Activated T-cell treated with anti-CD3 and anti-CD28 coated beads, Interleukin-2, amount 50 U/mL, for 72 hours (primary cell): ENCODE measurements at places on chromosomes 11 and 22.

DNA sequence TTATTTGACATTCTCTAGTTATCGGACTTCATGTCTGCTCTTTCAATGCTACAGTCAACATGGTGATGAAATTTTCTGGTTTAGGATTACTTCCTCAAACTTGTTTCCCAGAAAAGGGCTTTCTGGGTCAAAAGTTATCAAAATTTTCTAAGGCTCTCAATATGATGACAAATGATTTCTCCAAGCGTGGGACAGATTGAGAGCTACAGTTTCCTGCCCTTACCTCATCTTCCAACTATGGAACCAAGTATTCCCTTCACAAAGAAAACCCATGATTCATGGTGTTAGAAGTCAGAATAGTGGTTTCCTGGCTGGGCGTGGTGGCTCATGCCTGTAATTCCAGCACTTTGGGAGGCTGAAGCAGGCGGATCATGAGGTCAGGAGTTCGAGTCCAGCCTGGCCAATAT is 17.8 kb downstream of the MYO18B start:
- no peaks in the 10 kb centered on the region for H3K4me1 ChIP-seq
- H3K27ac ChIP-seq, result no peak overlapping the region
- H3K27me3 ChIP-seq, result no peaks in the 10 kb centered on the region
- H3K36me3 ChIP-seq, result no peaks in the 10 kb centered on the region
- H3K4me3 ChIP-seq, result no peak overlapping the region

DNA sequence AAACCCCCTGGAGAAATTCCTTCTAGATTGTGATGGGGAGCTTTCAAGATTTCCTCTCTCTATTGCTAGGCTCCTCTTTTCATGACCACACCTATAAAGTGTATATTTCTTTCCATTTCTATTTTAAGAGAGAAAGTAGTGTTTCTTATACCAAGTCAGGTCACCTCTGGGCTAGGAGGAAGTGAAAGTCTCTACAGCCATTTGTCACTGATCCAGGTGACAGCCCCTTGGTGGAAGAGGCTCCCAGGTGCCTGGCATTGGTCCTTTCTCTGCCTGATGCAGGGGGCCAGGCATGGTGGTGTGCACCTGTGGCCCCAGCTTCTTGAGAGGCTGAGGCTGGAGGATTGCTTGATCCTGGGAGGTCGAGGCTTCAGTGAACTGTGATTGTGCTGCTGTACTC is 64.7 kb downstream of the DHCR7 start:
- no peaks in the 10 kb centered on the region for H3K4me1 ChIP-seq
- no peak overlapping the region for H3K27ac ChIP-seq
- H3K36me3 ChIP-seq, result no peaks in the 10 kb centered on the region
- peaks cover 24% of the 10 kb centered on the region for H3K27me3 ChIP-seq

- no peaks in the 10 kb centered on the region for H3K36me3 ChIP-seq
- peak overlapping the region; percentile 43 for H3K4me3 ChIP-seq
- peaks cover 13% of the 10 kb centered on the region for H3K27me3 ChIP-seq
- H3K4me1 ChIP-seq, result peaks cover 31% of the 10 kb centered on the region
Observed at GRCh38 chr11:16611926-16612565, 126.4 kb upstream of the C11orf58 start.

DNA sequence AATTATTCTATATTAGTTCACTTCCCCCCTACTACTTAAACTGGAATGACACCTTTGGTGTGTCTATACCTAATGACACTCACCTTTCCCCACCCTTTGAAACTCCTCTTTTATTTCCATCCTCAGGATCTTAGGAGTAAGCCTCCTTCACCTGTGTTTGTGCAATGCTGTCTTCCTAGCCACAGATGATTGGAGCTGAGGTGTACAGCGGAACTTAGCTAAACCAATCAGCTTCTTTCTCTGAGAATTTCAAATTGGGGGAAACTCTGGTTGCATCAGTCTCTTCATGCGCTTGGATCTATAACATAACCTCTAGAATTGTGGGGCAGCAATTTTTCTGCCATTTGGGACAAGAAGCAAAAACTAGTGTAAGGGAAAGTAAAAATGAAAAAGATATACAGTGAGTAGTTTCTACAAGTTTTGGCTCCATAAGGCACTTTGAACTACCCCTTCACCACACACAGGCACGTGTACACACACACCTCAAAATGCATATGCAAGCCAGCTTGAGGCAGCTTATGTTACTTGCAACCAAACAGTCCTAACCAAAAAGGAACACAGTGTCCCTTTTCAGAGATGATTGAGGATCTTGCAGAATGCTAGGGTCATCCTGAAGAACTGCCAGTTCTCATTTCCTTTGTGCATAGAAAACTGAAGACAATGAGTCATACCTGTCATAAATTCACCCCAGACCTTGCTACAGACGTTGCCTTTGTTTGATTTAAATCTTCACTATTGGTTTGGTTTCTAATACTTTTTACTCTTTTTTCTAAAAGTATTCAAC is 36.0 kb upstream of the LDLRAD3 start:
- peaks cover 17% of the 10 kb centered on the region for H3K27me3 ChIP-seq
- H3K36me3 ChIP-seq, result peaks cover 1% of the 10 kb centered on the region
- no peak for DNase-seq
- H3K4me3 ChIP-seq, result no peak overlapping the region
- no peak overlapping the region for H3K27ac ChIP-seq
- H3K4me1 ChIP-seq, result no peaks in the 10 kb centered on the region

GRCh38 chr11:121810291-121810690 is 305.7 kb downstream of the BLID start:
- no peaks in the 10 kb centered on the region for H3K4me1 ChIP-seq
- no peaks in the 10 kb centered on the region for H3K27me3 ChIP-seq
- peaks cover 2% of the 10 kb centered on the region for H3K36me3 ChIP-seq
- no peak overlapping the region for H3K4me3 ChIP-seq
- no peak overlapping the region for H3K27ac ChIP-seq

- peak; percentile 82 for DNase-seq
- peak overlapping the region; percentile 13 for H3K27ac ChIP-seq
- no peaks in the 10 kb centered on the region for H3K27me3 ChIP-seq
- peaks cover 3% of the 10 kb centered on the region for H3K36me3 ChIP-seq
Observed at GRCh38 chr22:19909350-19910179, 32.0 kb upstream of the COMT start.

DNA sequence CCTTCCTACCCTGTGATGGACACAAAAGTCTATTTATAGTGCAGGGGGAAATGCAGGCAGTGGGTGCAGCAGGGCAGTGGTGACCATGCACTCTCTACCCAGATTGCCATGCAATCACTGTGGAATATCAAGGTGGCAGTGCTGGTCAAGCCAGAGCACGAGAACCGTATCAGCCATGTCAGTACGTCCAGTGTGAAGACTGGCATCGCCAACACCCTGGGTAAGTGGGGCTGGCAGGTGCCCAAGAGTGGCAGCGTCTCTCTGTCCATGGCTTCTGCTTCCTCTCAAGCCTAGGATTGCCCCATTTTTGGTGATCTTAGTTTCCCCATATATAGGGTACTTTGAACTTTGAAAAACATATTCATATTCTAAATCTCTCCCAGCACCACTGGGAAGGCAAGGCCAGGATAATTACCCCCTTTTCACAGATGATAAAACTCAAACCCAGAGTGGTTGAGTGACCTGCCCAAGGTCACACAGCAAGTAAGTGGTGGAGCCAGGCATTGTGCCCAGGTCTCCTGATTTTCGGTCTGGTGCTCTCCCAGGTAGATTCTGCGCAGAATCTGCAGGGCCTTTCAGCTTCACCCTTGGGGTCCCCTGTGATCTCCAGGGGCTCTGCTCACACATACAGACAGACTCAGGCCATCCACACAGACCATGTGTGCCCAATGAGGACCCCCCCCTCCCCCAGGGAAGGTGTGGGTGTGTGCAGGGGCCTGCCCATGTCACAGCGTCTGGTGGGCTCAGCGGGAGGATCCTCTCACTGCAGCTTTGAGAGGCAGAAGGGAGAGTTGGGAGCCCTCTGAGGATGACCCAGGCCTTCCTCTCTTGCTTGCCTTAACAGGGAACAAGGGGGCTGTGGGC is 7.1 kb downstream of the INPPL1 start:
- H3K27ac ChIP-seq, result no peak overlapping the region
- peaks cover 6% of the 10 kb centered on the region for H3K36me3 ChIP-seq
- H3K27me3 ChIP-seq, result no peaks in the 10 kb centered on the region
- DNase-seq, result no peak
- H3K4me1 ChIP-seq, result no peaks in the 10 kb centered on the region
- no peak overlapping the region for H3K4me3 ChIP-seq

GRCh38 chr22:30743257-30744020 is 48.8 kb downstream of the OSBP2 start:
- peak; percentile 41 for DNase-seq
- peaks cover 9% of the 10 kb centered on the region for H3K27me3 ChIP-seq
- peak overlapping the region; percentile 70 for H3K4me3 ChIP-seq

DNA sequence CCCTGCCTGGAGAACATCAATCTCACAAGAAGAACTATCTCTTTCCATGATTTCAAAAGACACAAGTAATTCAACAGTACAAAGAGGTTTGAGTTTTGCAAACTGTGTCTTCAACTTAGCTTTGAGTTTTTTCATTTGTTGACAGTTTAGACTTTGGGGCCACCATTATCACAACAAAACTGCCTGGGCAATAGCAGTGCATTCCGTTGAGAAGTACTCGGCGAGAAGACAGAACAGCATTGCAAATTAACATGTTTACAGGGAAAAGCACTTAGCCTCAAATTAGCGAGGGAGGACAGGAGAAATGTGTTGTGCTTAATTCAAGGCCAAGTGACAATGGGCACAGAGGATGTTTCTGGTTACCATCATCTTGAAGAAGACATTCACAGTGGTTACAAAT is 133.2 kb upstream of the MPPED2 start:
- H3K36me3 ChIP-seq, result no peaks in the 10 kb centered on the region
- H3K4me3 ChIP-seq, result no peak overlapping the region
- no peak for DNase-seq
- no peaks in the 10 kb centered on the region for H3K27me3 ChIP-seq

GRCh38 chr11:17890325-17890724 is 122.5 kb downstream of the SERGEF start:
- no peak overlapping the region for H3K27ac ChIP-seq
- DNase-seq, result no peak
- H3K4me1 ChIP-seq, result no peaks in the 10 kb centered on the region
- no peak overlapping the region for H3K4me3 ChIP-seq
- no peaks in the 10 kb centered on the region for H3K27me3 ChIP-seq

DNA sequence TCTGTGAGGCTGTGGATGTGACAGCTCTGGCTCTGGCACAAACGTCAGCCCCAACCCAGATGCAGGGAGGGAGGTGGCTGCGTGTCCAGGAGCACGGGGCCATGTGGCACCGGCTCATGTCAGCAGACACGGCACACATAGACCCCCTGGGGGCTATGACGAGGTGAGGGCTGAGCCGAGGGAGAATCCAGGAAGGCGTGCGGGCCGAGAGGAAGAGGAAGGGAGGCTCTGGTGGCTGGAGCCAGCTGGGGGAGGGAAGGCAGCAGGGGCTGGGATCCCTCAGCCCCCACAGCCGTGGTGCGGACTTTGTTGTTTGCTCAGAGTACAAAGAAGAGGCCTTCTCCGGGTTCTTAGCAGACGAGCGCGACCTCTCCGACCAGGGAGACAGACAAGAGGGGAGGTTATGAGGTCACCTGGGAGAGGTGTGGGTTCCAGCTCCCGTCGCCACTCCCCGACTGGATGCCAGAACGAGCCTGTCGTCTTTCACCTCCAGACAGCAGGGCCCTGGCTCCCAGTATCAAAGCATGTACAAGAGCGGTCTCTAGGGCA is 46.1 kb downstream of the CDKN1C start:
- H3K27ac ChIP-seq, result no peak overlapping the region
- H3K4me1 ChIP-seq, result no peaks in the 10 kb centered on the region
- H3K36me3 ChIP-seq, result no peaks in the 10 kb centered on the region
- H3K4me3 ChIP-seq, result no peak overlapping the region
- no peaks in the 10 kb centered on the region for H3K27me3 ChIP-seq

- H3K4me1 ChIP-seq, result no peaks in the 10 kb centered on the region
- no peaks in the 10 kb centered on the region for H3K36me3 ChIP-seq
- DNase-seq, result no peak
- H3K27me3 ChIP-seq, result peaks cover 40% of the 10 kb centered on the region
- H3K27ac ChIP-seq, result no peak overlapping the region
- H3K4me3 ChIP-seq, result no peak overlapping the region
Observed at GRCh38 chr11:123213307-123213771, 18.3 kb upstream of the CLMP start.

DNA sequence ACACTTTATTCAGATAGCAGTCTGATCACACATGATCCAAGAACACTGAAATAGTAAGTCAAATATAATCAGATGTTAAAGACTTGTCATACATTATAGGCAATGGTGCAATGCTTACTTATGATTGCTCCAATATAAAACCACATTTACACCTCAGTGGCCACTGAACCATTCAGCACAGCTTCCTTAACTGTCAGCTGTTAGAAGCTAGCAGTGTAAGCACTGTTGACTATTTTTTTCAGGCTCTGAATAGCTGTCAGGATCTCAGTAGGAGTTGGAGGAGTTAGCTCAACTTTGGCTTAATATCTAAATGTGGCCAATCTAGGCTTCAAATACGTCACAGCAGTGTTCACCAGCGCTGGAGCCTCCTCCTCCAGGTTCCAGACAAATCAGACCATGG is 36.6 kb downstream of the METTL15 start:
- peaks cover 8% of the 10 kb centered on the region for H3K36me3 ChIP-seq
- no peak overlapping the region for H3K4me3 ChIP-seq
- H3K27ac ChIP-seq, result no peak overlapping the region
- H3K4me1 ChIP-seq, result no peaks in the 10 kb centered on the region
- no peaks in the 10 kb centered on the region for H3K27me3 ChIP-seq

- DNase-seq, result peak; percentile 56
- H3K27me3 ChIP-seq, result no peaks in the 10 kb centered on the region
- H3K27ac ChIP-seq, result peak overlapping the region; percentile 100
- H3K4me1 ChIP-seq, result peaks cover 70% of the 10 kb centered on the region
- H3K36me3 ChIP-seq, result peaks cover 23% of the 10 kb centered on the region
- peak overlapping the region; percentile 96 for H3K4me3 ChIP-seq
Observed at GRCh38 chr11:118398791-118399559, 2.4 kb upstream of the ATP5MG start.

DNA sequence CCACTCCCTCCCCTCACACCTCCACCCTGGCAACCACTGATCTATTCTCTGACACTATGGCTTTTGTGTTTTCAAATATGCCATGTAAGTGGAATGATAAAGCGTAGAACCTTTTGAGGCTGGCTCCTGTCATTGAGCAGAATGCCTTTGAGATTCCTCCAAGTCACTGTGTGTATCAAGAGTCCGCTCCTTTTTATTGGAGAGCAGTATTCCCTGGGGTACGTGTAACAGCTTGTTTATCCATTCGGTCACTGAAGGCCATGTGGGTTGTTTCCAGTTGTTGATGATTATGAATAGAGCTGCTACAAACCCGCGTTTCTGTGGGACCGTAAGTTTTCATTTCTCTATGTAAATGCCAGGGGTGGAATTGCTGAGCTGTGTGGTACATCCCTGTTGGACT is 10.3 kb downstream of the TP53I11 start:
- H3K4me3 ChIP-seq, result no peak overlapping the region
- H3K36me3 ChIP-seq, result no peaks in the 10 kb centered on the region
- H3K27me3 ChIP-seq, result peaks cover 7% of the 10 kb centered on the region
- peaks cover 29% of the 10 kb centered on the region for H3K4me1 ChIP-seq
- no peak overlapping the region for H3K27ac ChIP-seq
- no peak for DNase-seq

GRCh38 chr11:128040603-128041002 is 546.8 kb downstream of the ETS1 start:
- H3K27me3 ChIP-seq, result no peaks in the 10 kb centered on the region
- no peak overlapping the region for H3K27ac ChIP-seq
- H3K4me3 ChIP-seq, result no peak overlapping the region

GRCh38 chr22:28822930-28823551 is 22.7 kb upstream of the XBP1 start:
- no peaks in the 10 kb centered on the region for H3K27me3 ChIP-seq
- no peak overlapping the region for H3K27ac ChIP-seq
- no peak for DNase-seq

- H3K4me1 ChIP-seq, result peaks cover 8% of the 10 kb centered on the region
- no peak overlapping the region for H3K4me3 ChIP-seq
- H3K27ac ChIP-seq, result no peak overlapping the region
- no peaks in the 10 kb centered on the region for H3K36me3 ChIP-seq
- no peak for DNase-seq
- H3K27me3 ChIP-seq, result peaks cover 42% of the 10 kb centered on the region
Observed at GRCh38 chr22:35479985-35480550, 60.6 kb upstream of the RASD2 start.
